ENCODE measurements at places on chromosomes 2 and 18.

DNA sequence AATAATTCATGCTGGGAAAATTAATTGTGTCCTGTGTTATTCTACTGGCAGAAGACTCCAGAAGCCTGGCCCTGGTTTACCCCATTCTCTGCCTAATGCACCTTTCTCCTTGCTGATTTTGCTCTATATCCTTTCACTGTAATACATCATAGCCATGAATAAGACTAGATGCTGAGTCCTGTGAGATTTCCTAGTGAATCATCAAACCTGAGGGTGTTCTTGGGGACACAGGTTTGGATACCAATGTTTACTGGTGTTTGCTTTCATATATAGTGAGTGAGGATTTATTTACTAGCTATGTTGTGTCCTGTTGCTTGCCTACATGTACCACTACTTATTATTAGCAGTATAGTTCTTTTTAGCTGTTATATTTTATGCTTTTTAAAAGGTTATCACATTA, 6.5 kb downstream of the METTL5 start:
- DNase-seq = no peak

DNA sequence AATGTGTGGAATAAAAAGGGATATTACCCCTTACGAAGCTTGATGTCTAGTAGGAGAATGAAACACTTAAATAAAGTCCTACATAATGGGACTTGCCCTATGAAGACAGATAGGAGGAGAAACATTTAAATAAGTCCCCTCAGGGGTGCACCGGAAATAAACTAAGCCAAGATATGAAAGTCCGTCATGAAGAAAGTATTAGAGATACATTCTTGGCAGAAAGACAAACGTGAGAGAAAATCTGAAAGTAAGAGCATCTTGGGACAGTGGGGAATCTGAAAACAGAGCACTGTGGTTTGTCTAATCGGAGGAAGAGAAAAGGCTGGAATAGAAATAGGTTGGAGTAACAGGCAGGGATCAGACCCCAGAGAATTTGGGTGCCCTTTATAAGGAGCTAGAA, 516.9 kb upstream of the DSEL start:
- DNase-seq = no peak

- DNase-seq = no peak
Measured at GRCh38 chr2:215896921-215897320, 116.4 kb downstream of the MREG start.

DNA sequence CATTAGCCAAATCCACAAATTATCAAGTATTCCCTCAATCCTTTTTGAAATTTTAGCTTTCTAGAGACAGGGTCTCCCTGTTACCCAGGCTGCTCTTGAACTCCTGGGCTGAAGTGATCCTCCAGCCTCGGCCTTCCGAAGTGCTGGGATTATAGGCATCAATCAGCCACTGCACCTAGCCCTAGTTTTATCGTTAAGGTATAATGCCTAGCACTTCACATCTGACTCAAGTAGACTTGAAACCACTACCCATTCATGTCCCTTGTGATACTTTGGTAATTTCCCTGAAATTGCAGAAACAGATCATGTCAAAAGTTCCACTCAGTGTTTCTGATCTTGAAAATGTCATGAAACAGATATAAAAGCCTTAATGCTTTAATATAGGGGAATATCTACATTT, 26.3 kb downstream of the MEX3C start:
- DNase-seq = no peak

- DNase-seq = peak; percentile 87
Measured at GRCh38 chr2:11829947-11830707, 83.7 kb downstream of the LPIN1 start.

All from ecto neural progenitor cell (in vitro differentiated cells).